Astrocyte (in vitro differentiated cells and primary cell): ENCODE measurements at places on chromosomes 2 and 18. TPM values are rescaled to one million over a fixed set of nuclear protein-coding genes. Genes with fewer than 3 reads are reported as not detected.

DNA sequence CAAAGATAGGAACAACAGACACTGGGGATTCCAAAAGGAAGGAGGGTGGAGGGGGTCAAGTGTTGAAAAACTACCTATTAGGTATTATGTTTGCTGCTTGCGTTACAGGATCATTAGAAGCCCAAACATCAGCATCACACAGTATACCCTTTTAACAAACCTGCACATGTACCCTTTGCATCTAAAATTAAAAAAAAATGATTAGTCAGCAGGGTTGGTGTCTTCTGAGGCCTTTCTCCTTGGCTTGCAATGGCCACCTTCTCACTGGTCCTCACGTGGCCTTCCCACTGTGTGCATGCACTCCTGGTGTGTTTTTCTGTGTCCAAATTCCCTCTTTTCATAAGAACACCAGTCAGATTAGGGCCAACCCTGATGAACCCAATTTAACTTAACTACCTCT is 5.6 kb upstream of the IMPA2 start:
- no peak overlapping the region for H3K27ac ChIP-seq
- H3K36me3 ChIP-seq = no peaks in the 10 kb centered on the region
- DNase-seq = no peak
- no peaks in the 10 kb centered on the region for H3K4me1 ChIP-seq
- no peaks in the 10 kb centered on the region for H3K27me3 ChIP-seq

- no peaks in the 10 kb centered on the region for H3K36me3 ChIP-seq
- no peak for DNase-seq
Measured at GRCh38 chr18:54529444-54529843, 61.6 kb upstream of the DYNAP start.

GRCh38 chr2:171436307-171436706 is 2.3 kb downstream of the DCAF17 start:
- no peak overlapping the region for H3K27ac ChIP-seq
- H3K36me3 ChIP-seq = peaks cover 20% of the 10 kb centered on the region
- no peak overlapping the region for H3K4me3 ChIP-seq
- peaks cover 9% of the 10 kb centered on the region for H3K4me1 ChIP-seq

The VIL1 gene
- not detected in 2 replicates for total RNA-seq

GRCh38 chr18:48928787-48929186 is 22.0 kb downstream of the SMAD7 start:
- H3K4me3 ChIP-seq = no peak overlapping the region
- peak overlapping the region; percentile 90 for H3K27ac ChIP-seq
- peaks cover 3% of the 10 kb centered on the region for H3K36me3 ChIP-seq
- peak; percentile 50 for DNase-seq
- H3K4me1 ChIP-seq = peaks cover 82% of the 10 kb centered on the region
- no peaks in the 10 kb centered on the region for H3K27me3 ChIP-seq

The ALPI gene
- total RNA-seq = not detected in 2 replicates

DNA sequence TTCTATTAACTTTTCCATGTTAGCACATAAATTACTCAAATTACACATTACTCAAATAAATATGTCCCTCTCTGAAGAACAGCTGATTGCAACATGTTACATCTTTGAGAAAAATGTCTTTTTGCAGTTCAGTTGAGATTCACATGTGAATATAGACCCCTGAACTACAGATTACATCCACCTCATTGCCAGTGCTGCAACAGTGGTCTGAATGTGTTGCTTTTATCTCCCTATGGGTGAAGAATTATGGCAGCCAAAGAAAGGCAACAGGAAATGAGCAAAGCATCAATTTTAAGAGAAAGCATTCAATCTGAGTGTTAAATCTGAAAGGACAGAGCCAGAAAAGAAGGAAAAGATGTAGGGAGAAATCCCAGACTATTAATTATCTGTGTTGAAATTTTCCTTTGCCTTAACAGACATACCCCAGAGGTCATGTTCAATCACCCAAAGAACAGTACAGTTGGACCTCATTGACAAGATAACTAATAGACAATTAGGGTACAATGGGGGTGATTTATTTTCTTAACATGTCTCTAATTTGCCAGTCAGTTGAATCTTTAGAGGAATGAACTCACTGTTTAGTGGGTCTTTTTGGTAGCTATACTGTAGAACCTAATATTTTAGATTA is 620.2 kb downstream of the CPS1 start:
- no peak overlapping the region for H3K4me3 ChIP-seq
- no peaks in the 10 kb centered on the region for H3K27me3 ChIP-seq
- DNase-seq = no peak

- H3K4me3 ChIP-seq = peak overlapping the region; percentile 28
- H3K27ac ChIP-seq = peak overlapping the region; percentile 76
- DNase-seq = peak; percentile 97
- peaks cover 36% of the 10 kb centered on the region for H3K36me3 ChIP-seq
- no peaks in the 10 kb centered on the region for H3K27me3 ChIP-seq
Measured at GRCh38 chr2:135786823-135787222, 45.2 kb downstream of the UBXN4 start.

The DSG4 gene
- total RNA-seq = not detected in 2 replicates

The MAP3K19 gene
- not detected in 2 replicates for total RNA-seq

The LONRF2 gene
- total RNA-seq = 0.45 and 0.62 TPM in 2 replicates

The TUBA4B gene
- total RNA-seq = not detected in 2 replicates

- H3K4me3 ChIP-seq = no peak overlapping the region
- no peaks in the 10 kb centered on the region for H3K27me3 ChIP-seq
- no peak for DNase-seq
- H3K27ac ChIP-seq = no peak overlapping the region
- no peaks in the 10 kb centered on the region for H3K4me1 ChIP-seq
Measured at GRCh38 chr2:200673191-200673590, 87.4 kb downstream of the AOX1 start.

- H3K27me3 ChIP-seq = peaks cover under 1% of the 10 kb centered on the region
- H3K4me1 ChIP-seq = peaks cover 25% of the 10 kb centered on the region
- H3K4me3 ChIP-seq = no peak overlapping the region
- no peak for DNase-seq
- no peak overlapping the region for H3K27ac ChIP-seq
Measured at GRCh38 chr2:238291550-238292281, 3.3 kb upstream of the PER2 start.

DNA sequence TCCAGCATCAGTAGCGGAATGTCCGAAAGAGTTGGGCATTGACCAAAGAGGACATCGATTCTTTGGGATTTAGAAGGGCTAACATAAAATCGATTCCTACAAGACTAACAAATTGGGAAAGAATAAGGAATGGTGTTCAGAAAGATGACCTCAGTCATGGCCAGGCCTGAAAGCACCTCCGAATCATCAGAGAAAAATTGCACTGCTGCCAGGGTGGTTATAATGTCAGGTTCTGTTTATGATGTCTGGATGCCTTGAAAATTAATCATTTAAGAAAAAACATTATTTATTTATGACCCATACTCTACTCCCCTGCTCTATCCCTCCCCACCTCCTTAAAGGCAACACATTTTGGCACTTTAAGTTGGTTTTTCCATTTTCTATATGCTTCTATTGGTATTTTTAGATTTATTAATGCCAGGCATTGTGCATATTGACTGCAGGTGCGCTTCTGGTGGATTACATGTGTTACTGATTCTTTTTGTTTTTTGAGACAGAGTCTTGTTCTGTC is 104.7 kb downstream of the MYCN start:
- no peak for DNase-seq
- no peaks in the 10 kb centered on the region for H3K36me3 ChIP-seq
- H3K4me1 ChIP-seq = no peaks in the 10 kb centered on the region
- H3K27me3 ChIP-seq = no peaks in the 10 kb centered on the region
- no peak overlapping the region for H3K27ac ChIP-seq
- H3K4me3 ChIP-seq = no peak overlapping the region

GRCh38 chr2:141599721-141600120 is 531.1 kb downstream of the LRP1B start:
- H3K36me3 ChIP-seq = no peaks in the 10 kb centered on the region
- no peaks in the 10 kb centered on the region for H3K4me1 ChIP-seq
- no peak overlapping the region for H3K4me3 ChIP-seq
- no peaks in the 10 kb centered on the region for H3K27me3 ChIP-seq

The CXCR4 gene
- 2.8 and 4.1 TPM in 2 replicates for total RNA-seq

GRCh38 chr2:240159251-240159839 is 18.9 kb upstream of the OTOS start:
- peaks cover 13% of the 10 kb centered on the region for H3K27me3 ChIP-seq
- no peaks in the 10 kb centered on the region for H3K36me3 ChIP-seq
- H3K4me3 ChIP-seq = no peak overlapping the region
- H3K27ac ChIP-seq = no peak overlapping the region

DNA sequence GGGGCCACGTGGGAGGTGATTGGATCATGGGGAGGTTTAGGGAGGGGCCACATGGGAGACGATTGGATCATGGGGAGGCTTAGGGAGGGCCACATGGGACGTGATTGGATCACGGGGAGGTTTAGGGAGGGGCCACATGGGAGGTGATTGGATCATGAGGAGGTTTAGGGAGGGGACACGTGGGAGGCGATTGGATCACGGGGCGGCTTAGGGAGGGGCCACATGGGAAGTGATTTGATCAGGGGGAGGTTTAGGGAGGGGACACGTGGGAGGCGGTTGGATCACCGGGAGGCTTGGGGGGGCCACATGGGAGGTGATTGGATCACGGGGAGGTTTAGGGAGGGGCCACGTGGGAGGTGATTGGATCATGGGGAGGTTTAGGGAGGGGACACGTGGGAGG is 22.5 kb upstream of the SALL3 start:
- no peak overlapping the region for H3K27ac ChIP-seq
- no peaks in the 10 kb centered on the region for H3K4me1 ChIP-seq
- H3K36me3 ChIP-seq = no peaks in the 10 kb centered on the region
- no peak for DNase-seq
- no peak overlapping the region for H3K4me3 ChIP-seq

The KATNAL2 gene
- 3.0 and 3.8 TPM in 2 replicates for total RNA-seq

DNA sequence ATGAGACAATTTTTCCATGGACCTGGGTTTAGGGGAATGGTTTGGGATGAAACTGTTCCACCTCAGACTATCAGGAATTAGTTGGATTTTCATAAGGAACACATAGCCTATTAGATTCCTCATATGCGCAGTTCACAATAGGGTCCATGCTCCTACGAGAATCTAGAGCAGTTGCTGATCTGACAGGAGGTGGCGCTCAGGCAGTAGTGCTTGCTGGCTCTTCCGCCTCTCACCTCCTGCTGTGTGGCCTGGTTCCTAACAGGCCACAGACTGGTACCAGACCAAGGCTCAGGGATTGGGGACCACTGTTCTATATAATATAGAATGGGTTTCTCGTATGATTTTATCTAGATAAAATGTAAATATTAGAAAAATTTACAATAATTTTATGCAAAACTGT is 338.7 kb downstream of the CPS1 start:
- H3K27ac ChIP-seq = no peak overlapping the region
- no peaks in the 10 kb centered on the region for H3K4me1 ChIP-seq
- H3K4me3 ChIP-seq = no peak overlapping the region
- no peaks in the 10 kb centered on the region for H3K36me3 ChIP-seq
- no peaks in the 10 kb centered on the region for H3K27me3 ChIP-seq
- DNase-seq = no peak

DNA sequence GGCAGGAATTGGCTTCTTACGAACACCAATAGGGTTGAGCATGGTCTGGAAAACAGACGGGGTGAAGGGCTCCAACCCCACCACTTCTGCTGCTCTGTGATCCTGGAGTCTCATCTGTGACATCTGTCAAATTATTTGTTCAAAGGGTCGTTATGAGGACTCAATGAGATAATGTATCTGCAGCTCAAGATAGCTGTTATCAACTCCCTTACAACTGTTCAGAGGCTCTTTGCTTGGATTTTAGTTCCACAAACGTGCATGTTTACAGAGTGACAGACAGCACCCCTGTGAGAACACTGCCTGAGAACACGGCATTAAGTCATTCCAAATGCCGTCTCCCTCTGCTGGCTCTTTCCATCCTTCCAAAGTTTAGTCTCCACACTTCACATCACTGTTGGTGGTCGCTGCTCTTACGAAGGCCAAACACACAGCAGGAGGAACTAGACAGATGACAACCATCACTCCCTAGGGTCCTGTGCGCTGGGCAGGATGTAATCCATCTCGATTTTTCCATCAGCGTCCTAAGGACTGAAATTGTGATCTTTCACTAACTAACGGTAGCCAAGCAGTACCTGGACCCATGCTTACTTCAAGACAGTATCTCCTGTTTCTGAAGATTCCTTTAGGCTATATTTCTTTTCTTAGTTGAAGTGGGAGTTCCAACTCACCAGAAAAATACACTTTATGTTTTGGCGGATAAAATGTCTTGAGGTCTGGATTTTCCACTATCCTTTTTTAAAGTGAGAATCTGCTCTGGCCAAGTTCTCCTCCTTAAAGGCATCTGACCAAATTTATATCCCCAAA is 220.3 kb downstream of the ANAPC1 start:
- H3K36me3 ChIP-seq = no peaks in the 10 kb centered on the region
- H3K4me3 ChIP-seq = no peak overlapping the region
- no peaks in the 10 kb centered on the region for H3K27me3 ChIP-seq
- peaks cover 37% of the 10 kb centered on the region for H3K4me1 ChIP-seq
- DNase-seq = no peak
- no peak overlapping the region for H3K27ac ChIP-seq

GRCh38 chr2:8115966-8116365 is 565.9 kb upstream of the ID2 start:
- H3K36me3 ChIP-seq = no peaks in the 10 kb centered on the region
- H3K27ac ChIP-seq = no peak overlapping the region

DNA sequence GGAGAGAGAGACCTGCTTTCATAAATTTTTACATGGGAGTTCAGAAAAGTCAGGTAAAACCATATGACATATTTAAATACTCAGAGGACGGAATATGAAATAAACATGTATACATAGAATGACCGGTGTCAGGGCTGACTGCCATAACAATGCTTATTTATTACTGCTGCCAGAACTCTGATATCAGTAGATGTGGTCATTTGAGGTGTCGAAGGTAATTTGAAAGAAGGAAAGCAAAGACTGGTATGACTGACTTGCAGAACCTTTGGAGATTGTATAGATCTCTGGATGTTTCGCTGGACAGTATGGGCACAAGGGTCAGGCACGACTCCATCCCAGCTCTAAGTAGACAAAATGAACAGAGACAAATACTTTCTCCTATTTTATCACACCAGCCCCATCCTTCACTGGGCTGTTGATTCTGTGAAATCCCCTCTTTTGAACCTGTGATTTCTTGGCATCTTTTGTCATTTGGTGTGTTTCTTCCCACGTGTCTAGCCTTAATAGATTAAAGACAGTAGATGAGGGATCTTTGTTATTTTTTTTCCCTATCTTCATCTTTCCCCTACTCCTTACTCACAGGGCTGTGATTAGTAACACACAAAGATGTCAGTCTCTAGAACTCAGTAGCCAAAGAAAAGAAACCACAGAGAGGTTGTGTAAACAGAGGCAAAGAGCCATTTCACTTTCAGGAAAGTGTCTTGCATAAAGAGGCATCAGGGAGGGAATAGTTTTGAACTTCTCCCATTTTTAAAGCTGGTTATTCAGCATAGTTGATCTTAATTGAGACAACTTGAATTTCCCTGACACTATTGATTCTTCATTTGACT is 61.6 kb downstream of the ICOS start:
- peaks cover 32% of the 10 kb centered on the region for H3K27me3 ChIP-seq
- H3K4me1 ChIP-seq = no peaks in the 10 kb centered on the region
- no peak overlapping the region for H3K27ac ChIP-seq
- H3K4me3 ChIP-seq = no peak overlapping the region
- DNase-seq = peak; percentile 72
- no peaks in the 10 kb centered on the region for H3K36me3 ChIP-seq

The SNORC gene
- 2.1 and 3.1 TPM in 2 replicates for total RNA-seq
